ENCODE measurements at places on chromosomes 4 and X.

DNA sequence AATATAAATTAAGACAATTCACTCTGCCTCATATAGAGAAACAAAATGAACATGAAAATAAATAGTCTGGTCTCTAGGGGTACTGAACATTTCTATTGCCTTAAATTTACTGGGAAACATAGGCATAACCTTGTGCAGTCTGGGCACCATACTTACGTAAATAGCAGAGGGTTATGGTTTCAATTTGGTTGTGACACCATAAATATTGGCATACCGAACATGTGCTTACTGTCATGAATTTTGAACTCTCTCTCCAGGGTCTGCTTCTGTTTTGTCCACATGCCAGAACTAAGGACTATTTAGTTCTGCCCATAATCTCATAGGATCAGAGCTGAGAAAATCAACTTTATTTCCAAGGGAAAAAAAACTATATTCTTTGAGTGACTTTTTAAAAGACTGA, 17.6 kb downstream of the PDGFC start:
- no peaks in the 10 kb centered on the region for H3K36me3 ChIP-seq
- no peak overlapping the region for H3K4me3 ChIP-seq
- peaks cover 25% of the 10 kb centered on the region for H3K4me1 ChIP-seq
- no peaks in the 10 kb centered on the region for H3K27me3 ChIP-seq
- peak overlapping the region; percentile 7 for H3K27ac ChIP-seq
- no peak for DNase-seq

DNA sequence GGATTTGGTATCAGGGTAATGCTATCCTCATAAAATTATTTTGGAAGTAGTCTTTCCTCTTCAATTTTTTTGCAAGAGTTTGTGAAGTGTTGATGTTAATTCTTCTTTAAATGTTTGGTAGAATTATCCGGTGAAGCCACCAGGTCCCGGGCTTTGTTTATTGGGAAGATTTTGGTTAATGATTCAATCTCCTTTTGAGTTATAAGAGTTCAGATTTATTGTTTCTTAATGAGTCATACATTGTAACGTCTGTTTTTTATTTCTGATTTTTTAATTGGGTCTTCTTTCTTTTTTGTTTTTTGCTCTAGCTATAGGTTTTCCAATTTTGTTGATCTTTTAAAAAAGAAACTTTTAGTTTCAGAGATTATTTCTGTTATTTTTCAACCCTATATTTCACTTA, 412.3 kb downstream of the PDGFC start:
- H3K4me1 ChIP-seq = no peaks in the 10 kb centered on the region
- no peak overlapping the region for H3K27ac ChIP-seq
- H3K36me3 ChIP-seq = no peaks in the 10 kb centered on the region

DNA sequence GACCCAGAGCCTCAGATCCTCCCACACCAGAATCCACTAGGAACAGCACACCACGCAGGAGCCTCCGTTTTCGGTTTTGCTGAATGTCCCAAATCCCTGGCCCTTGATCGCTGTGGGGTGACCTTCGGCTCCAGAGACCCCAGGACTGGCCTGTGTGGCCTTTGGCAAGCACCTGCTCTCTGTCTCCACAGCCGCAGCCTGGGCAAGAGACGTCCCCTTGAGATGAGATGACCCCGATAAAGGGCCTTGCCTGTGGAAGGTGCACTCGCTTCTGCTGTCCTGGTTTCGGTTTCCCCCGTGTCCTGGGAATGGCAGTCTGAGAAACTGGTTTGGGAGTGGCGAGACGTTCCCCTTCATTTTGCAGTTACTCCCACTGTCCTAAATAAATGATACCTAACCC, 9.6 kb downstream of the PSAPL1 start:
- H3K4me1 ChIP-seq = no peaks in the 10 kb centered on the region
- DNase-seq = no peak
- H3K27me3 ChIP-seq = no peaks in the 10 kb centered on the region
- no peaks in the 10 kb centered on the region for H3K36me3 ChIP-seq
- no peak overlapping the region for H3K27ac ChIP-seq

DNA sequence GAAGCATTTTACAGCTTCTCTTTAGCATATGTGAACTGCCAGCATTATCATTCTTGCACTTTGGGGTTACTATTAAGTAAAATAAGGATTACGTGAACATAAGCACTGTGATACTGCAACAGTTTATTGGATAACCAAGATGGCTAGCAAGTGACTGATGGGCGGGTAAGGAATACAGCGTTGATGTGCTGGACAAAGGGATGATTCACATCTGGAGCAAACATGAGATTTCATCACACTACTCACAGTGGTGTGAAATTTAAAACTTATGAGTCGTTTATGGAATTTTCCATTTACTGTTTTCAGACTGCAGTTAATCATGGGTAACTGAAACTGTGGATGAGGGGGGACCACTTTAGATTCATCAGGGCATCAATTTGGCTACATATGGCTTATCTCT, 16.0 kb downstream of the NBDY start:
- no peaks in the 10 kb centered on the region for H3K4me1 ChIP-seq
- H3K27ac ChIP-seq = peak overlapping the region; percentile 20
- peaks cover 32% of the 10 kb centered on the region for H3K27me3 ChIP-seq
- no peak overlapping the region for H3K4me3 ChIP-seq
- no peaks in the 10 kb centered on the region for H3K36me3 ChIP-seq

DNA sequence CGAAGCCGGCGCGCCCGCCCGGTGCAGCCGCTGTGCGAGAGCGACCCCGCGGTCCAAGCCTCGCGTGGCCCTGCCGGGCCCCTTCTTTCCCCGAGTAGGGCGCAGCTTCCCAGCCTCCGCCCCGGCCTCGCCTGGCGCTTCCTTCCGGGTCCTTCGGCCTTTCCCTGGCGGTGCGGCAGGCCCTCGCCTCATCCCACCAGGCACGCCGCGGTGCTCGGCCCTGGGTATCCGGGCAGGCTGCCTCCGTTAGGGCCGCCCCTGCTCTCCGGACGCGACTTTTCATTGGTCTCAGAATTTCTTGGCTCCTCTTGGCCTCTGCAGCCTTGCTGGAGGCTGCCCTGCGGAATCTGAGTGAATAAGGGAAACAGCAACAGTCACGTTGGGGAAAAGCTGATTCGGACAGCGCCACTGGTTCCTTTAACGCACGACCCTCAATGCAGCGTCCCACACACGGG, 429 bp downstream of the UVSSA start:
- no peaks in the 10 kb centered on the region for H3K27me3 ChIP-seq
- H3K4me3 ChIP-seq = peak overlapping the region; percentile 63
- peak overlapping the region; percentile 97 for H3K27ac ChIP-seq
- no peaks in the 10 kb centered on the region for H3K36me3 ChIP-seq
- peak; percentile 33 for DNase-seq

- no peak for DNase-seq
- no peaks in the 10 kb centered on the region for H3K36me3 ChIP-seq
- no peaks in the 10 kb centered on the region for H3K27me3 ChIP-seq
Measured at GRCh38 chrX:8179656-8180055, 8.6 kb upstream of the VCX2 start.

GRCh38 chrX:10244915-10245622, 88.3 kb downstream of the CLCN4 start:
- H3K27me3 ChIP-seq = no peaks in the 10 kb centered on the region
- no peak overlapping the region for H3K4me3 ChIP-seq
- H3K4me1 ChIP-seq = no peaks in the 10 kb centered on the region
- no peak overlapping the region for H3K27ac ChIP-seq
- no peak for DNase-seq

DNA sequence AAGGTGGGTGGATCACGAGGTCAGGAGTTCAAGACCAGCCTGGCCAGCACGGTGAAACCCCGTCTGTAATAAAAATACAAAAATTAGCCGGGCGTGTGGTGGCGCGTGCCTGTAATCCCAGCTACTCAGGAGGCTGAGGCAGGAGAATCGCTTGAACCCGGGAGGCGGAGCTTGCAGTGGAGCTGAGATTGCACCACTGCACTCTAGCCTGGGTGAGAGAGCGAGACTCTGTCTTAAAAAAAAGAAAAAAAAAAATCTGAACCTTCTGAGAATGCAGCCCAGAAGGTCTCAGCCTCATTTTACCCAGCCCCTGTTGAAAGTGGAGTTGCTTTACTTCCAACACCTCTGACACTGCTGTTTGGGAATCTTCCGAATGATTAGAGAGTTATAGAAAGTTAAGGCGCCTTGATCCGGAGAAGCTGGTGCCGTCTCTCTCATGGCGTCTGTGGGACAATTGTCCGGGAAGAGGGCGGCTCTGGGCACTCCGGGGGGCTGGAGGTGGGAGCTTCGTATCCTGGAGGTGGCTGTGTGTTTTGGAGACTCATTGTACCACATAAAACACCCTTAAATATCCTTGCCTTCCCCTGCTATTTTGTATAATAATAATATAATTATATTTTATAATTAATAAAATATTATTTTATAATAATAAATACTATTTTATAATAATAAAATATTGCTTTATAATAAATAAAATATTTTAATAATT, 92.7 kb upstream of the PPP2R3B start:
- H3K27me3 ChIP-seq = no peaks in the 10 kb centered on the region
- no peak overlapping the region for H3K27ac ChIP-seq
- no peaks in the 10 kb centered on the region for H3K4me1 ChIP-seq
- no peak for DNase-seq
- H3K4me3 ChIP-seq = no peak overlapping the region

- no peaks in the 10 kb centered on the region for H3K27me3 ChIP-seq
- H3K36me3 ChIP-seq = no peaks in the 10 kb centered on the region
Measured at GRCh38 chrX:43860646-43861370, 21.4 kb downstream of the MAOB start.

- no peak overlapping the region for H3K27ac ChIP-seq
- no peak overlapping the region for H3K4me3 ChIP-seq
- H3K36me3 ChIP-seq = no peaks in the 10 kb centered on the region
- no peaks in the 10 kb centered on the region for H3K4me1 ChIP-seq
Measured at GRCh38 chr4:99642725-99643489, 14.7 kb downstream of the C4orf54 start.

DNA sequence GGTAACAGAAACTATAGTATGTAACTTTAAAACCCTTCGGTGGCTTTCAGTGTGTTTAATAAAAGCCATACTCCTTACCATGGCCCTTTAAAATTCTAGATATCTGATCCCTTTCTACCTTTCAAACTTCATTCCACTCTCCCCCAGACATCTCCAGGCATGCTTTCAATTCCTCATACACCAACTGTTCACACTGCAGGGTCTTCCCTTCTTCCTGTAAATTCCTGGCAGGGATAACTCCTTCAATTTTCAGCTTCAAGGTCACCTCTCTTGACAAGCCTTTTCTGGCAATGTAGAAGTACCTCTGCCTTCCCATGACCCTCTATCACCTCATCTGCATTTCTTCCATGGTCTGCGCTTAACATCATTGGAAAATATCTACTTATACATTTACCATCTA, 60.8 kb downstream of the WDFY3 start:
- H3K27me3 ChIP-seq = no peaks in the 10 kb centered on the region
- H3K36me3 ChIP-seq = no peaks in the 10 kb centered on the region
- H3K4me1 ChIP-seq = peaks cover 9% of the 10 kb centered on the region
- no peak overlapping the region for H3K4me3 ChIP-seq
- no peak for DNase-seq
- no peak overlapping the region for H3K27ac ChIP-seq

DNA sequence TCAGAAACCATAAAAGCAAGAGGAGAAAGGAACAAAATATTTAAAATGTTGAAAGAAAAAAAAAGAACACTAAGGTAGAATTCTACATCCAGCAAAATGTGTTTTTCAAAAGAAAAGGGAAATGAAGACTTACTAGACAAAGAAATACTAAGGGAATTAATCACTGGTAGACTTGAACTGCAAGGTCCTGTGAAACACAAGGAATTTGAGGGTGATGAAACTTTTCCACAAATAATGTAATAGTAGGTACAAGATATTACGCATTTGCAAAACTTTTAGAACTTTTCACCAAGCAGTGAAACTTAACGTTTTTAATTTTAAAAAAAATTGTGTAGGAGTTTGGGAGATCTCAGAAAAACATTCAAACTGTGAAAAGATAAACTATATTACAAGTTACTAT, 180.3 kb upstream of the MAGEB16 start:
- no peaks in the 10 kb centered on the region for H3K36me3 ChIP-seq
- no peaks in the 10 kb centered on the region for H3K27me3 ChIP-seq
- H3K27ac ChIP-seq = no peak overlapping the region
- H3K4me3 ChIP-seq = no peak overlapping the region
- H3K4me1 ChIP-seq = no peaks in the 10 kb centered on the region

DNA sequence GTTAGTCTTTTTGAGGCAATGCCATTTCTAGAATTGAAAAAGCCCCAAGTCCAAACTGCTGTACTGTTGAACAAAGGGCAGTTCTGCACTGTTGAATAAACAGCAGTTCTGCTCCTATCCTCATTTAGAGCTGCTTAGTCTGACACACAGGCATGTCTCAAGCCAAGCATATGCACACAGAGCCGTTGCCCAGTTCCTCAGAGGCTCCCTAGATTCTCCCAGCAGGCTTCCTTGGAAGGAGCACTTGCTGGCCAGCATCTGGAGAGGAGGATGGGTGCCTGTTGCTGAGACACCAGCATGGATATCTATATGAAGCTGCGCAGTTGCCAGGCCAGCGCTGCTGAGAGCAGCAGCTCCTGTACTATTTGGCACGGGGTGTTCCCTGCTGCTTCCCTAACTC, 138.3 kb upstream of the USP38 start:
- no peak overlapping the region for H3K4me3 ChIP-seq
- no peaks in the 10 kb centered on the region for H3K4me1 ChIP-seq
- no peaks in the 10 kb centered on the region for H3K27me3 ChIP-seq
- H3K36me3 ChIP-seq = no peaks in the 10 kb centered on the region
- no peak for DNase-seq

DNA sequence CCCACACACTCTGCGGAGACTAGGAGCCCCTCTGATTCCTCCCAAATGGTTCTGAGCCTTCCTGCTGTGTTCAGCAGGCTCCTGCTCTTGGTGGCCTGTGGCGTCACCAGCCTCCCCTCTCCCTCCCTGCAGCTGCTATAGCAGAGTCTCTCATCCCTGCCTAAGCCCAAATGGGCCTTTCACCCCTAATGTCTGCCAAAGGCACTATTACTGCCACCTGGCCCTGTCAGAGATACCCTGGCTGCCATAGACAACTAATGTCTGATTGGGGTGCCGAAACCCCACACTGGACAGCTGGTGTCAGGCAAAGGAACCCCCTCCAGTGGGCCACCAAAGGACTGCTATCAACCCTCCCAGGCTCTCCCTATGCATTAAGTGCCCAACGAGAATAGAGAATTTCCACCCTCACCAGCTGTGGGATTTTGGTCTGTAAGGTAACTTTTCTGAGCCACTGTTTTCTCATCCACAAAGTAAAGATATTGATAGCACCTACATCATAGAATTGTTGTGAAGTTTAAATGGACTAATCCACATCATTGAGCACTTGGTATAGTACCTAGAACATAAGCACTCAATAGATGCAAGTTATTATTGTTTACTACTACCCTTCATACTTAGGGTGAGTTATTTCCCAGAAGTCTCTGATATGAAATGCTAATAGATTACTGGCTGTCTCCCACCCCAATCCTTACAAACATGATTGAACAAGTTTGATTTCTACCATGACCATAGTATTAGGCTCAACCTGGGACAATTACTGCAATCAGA, 421.3 kb downstream of the MID1IP1 start:
- DNase-seq = no peak

- DNase-seq = no peak
- no peaks in the 10 kb centered on the region for H3K27me3 ChIP-seq
- no peak overlapping the region for H3K4me3 ChIP-seq
- H3K27ac ChIP-seq = no peak overlapping the region
- H3K36me3 ChIP-seq = no peaks in the 10 kb centered on the region
- H3K4me1 ChIP-seq = no peaks in the 10 kb centered on the region
Measured at GRCh38 chr4:109676886-109677285, 26.4 kb downstream of the CASP6 start.

All from tibial nerve (tissue), 4 donors.